ENCODE measurements at places on chromosomes 5 and 9.

- no peak for DNase-seq
Observed at GRCh38 chr5:143601357-143601756, 197.9 kb upstream of the NR3C1 start.

DNA sequence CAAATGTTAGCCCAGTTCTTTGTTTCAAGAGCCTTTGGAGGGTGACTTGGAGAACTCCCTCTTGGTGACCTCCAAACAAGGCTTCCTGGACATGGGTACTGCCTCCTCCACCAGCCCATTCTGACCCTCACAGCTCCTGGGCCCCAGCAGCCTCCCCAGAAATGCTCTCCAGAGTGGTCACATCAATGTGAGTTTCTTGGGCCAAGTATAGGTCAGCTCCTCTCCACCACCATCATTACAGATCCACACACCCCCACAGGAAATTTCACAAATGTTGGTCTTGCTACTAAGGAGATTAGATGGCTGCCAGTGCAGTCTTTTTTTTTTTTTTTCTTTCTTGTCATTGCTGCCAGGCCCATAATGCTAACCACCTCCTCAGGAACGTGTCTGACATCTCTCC, 410.7 kb downstream of the DTWD2 start:
- no peak for DNase-seq

DNA sequence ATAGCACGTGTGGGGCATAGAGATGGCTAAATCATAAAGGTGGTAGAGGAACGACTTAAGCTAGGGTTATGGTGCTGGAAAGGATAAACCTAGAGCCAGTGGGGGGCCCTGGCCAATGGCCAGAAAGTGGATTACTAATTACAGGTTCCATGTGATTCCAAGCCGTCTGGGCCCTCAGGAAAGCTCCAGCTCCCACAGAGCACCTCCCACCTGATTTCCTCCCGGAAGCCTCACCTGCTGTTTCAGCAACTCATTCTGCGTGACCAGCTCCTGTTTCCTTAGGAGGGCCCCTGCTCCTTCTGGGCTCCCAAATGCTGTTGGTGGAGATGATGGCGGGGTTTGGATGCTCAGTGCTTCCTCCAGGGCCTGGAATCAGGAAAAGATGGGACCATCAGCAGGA, 16.2 kb downstream of the GPX3 start:
- no peak for DNase-seq

- DNase-seq, result no peak
Observed at GRCh38 chr5:4116834-4117233, 521.2 kb downstream of the IRX1 start.

GRCh38 chr9:16461137-16461840, 409.2 kb downstream of the BNC2 start:
- DNase-seq, result no peak

- DNase-seq, result no peak
Observed at GRCh38 chr5:51347704-51348103, 35.5 kb upstream of the ISL1 start.

- DNase-seq, result no peak
Observed at GRCh38 chr9:137136881-137137607, 1.9 kb upstream of the GRIN1 start.

- no peak for DNase-seq
Observed at GRCh38 chr5:151964471-151964870, 39.8 kb upstream of the GLRA1 start.

DNA sequence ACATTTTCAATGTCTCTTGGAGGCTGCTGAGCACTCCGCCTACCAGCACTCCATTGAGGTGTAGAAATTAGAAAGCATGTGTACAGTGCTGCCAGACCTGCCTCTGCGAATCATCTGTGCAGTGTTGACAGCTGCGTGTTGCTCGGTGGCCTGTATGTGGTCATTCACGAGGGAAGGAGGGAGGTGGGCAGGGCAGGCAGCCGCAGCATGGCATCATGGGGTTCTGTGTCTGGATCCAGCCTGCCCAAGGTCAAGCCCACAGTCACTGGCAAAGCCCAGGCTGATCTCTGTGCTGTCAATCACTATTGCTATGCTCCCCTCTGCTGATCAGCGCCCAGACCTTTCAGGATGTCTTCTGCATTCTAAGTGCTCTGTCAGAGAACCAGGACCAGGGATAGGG, 8.0 kb upstream of the PDZD2 start:
- no peak for DNase-seq

GRCh38 chr9:122900791-122901190, 4.4 kb downstream of the RC3H2 start:
- no peak for DNase-seq

- no peak for DNase-seq
Observed at GRCh38 chr5:142491270-142491669, 166.4 kb upstream of the SPRY4 start.

GRCh38 chr5:52743012-52743411, 44.7 kb upstream of the ITGA1 start:
- no peak for DNase-seq

DNA sequence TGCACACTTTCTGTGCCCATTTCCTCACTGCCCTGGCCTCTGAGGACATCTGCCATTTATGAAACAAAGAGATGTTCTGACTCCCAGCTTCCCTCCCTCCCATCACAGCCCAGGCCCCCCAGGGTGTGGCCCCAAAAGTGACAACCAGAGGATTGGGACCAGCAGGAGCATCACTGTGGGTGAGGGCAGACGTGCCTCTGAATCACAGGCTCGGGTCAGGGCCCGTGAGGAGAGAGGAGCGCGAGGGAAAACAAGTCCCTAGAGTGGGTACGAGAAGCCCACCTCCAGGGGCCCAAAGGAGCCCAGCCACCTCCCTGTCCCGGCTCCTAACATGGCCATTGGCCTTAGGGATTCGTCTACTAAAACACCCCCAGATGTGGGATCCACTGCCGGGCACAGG, 138.0 kb upstream of the FSTL4 start:
- DNase-seq, result no peak

- DNase-seq, result no peak
Observed at GRCh38 chr5:77719666-77720363, 56.3 kb downstream of the TBCA start.

DNA sequence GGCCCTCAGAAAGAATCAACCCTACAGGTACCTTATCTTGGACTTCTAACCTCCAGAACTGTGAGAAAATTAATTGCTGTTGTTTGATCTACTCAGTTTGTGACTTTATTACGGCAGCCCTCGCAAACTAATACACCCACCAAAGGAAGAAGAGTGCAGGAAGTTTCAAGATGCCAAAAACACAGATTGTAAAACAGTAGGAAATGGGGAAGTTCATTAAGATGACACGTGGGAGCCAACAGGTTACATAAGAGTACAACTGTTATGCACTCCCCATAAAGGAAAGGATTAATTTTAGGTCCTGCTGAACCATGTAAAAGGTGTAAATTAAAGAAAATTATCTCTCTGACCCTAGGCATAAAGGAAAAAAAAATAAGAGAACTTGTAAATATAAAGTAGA, 294.3 kb downstream of the EPB41L4A start:
- DNase-seq, result no peak

GRCh38 chr5:73757416-73757815, 131.4 kb downstream of the ARHGEF28 start:
- DNase-seq, result no peak

- DNase-seq, result no peak
Observed at GRCh38 chr5:82863266-82863665, 213.9 kb downstream of the TMEM167A start.

DNA sequence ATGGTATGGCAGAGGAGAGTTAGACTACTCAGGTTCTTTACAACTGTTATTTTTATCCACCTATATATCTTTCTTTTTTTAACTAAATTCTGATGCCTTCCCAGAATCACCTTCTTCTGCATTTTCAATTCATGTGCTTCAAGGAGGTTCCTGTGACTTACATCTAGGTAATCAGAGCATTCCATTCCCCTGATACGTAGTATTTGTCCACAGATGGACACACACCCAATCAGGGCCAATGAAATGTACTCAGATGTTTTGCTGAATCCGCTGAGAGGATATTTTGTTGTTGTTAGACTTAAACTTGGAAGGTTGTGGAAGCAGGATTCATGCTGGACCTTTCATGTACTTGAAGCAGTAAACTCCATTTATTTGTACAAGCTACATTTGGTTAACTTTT, 159.4 kb upstream of the FER start:
- DNase-seq, result no peak

- no peak for DNase-seq
Observed at GRCh38 chr9:18482371-18482770, 8.4 kb downstream of the ADAMTSL1 start.

DNA sequence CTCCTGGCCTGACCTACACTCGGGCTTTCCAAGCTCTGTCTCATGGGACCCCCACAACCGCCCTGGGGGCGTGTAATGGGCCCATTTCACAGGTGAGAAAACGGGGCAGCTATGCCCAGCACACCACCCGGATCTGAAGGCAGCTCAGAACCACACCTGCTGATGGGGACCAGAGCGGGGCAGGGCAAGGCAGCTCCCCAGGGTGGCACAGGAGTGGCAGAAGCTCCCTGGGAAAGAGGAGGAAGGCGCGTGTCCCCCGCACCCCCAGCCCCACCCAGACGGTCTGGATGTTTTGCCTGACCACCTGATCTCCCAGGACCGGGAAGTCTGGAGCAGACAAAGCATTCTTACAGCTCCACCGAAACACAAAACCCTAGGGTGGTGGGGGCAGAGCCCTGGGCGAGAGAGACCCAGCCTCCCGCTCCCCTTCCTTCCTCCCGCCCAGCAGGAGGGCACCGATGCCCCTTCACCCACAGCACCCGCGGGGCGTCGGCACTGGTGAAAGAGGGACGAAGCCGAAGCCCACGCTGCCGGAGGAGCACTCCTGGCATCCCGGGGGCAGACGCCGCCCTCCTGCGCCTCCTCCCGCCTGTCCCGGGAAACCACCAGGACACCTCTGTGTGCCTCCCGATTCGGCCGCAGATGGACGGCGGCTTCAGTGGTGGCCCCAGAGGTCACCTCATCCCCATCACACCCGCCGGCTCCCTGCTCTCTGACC, 14.5 kb downstream of the NOTCH1 start:
- no peak for DNase-seq
